Vagina (tissue), 2 donors: ENCODE measurements at places on chromosomes 2 and 18. TPM values are rescaled to one million over a fixed set of nuclear protein-coding genes. Genes with fewer than 3 reads are reported as not detected.

GRCh38 chr2:234763002-234763873, 188.6 kb upstream of the SH3BP4 start:
- no peak for DNase-seq

- DNase-seq = no peak
Measured at GRCh38 chr18:11514267-11514666, 95.1 kb upstream of the SLC35G4 start.

DNA sequence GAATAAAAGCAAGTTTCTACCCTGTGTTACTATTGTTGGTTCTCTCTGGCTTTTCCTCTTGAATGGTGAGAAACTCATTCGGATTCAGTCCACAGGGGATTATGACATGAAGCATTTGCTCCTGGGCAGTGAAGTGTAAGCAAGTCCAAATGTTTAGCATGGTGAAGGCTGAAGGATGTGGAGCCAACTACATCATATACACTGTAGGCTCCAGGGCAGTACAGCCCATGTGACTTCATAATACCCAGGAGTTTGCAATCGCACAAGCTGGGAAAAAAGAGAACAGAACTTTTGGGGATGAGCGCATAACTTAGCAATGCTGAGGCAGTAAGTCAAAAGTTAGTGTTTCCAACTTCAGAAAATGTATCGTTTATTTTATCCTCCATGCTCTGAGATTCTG, 695.7 kb upstream of the POU3F3 start:
- DNase-seq = no peak

DNA sequence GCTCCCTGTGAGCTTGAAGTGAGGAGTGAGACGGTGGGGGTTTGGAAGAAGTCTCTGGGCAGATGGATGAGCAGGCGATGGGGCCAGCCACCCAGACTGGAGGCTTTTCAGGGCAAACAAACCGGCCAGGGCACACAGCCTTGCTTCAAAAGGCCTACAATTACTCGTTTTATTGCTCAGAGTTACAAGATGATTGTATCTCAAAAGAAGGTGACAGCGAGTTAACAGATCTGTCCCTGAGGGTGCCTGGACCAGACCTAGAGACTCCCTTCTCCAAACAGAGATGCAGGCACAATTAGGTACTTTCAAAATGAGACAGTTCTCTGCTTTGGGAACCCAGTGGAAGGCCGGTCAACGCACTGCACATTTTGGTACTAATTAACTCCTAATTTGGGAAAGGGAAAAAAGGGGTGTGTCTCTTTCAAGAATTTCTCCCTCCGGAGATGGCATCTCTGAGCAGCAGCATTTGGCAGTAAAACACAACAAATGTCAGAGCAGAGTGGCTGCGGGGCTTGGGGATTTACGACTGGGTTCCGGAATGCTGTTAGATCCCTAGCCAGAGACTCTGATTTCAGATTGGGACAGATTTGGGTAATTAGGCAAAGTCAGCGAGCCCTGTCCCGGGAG, 226.7 kb downstream of the TTC32 start:
- DNase-seq = no peak

- no peak for DNase-seq
Measured at GRCh38 chr2:190882856-190883582, 2.4 kb downstream of the GLS start.

- no peak for DNase-seq
Measured at GRCh38 chr18:77062518-77063003, 70.0 kb downstream of the MBP start.

The CD207 gene
- 2.5 TPM for total RNA-seq

DNA sequence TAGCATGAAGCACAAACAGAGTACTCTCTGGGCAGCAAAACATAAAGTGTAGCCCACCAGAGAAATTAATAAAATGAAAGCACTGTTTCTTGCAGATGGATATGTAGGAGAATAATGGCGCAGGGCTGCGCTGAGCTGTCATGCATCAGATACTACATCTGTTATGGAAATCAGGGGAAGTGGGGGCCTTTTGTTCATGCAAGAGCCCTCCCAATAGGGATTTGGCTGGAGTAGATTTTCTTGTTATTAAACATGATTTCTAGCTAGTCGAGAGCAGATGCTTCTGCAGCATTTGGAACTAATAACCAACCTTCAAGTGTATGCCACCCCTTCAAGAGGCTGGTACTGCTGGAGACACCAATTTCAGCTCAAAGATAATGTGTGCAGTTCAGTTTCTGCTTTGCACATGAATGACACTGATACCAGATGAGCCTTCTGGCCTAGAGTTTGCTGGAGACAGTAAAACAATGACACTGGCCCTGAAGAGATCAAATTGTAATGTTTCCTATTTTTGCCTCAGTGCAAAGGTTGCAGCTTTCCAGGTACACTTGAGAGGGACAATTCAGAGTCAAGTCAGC, 58.0 kb downstream of the RND3 start:
- DNase-seq = no peak

DNA sequence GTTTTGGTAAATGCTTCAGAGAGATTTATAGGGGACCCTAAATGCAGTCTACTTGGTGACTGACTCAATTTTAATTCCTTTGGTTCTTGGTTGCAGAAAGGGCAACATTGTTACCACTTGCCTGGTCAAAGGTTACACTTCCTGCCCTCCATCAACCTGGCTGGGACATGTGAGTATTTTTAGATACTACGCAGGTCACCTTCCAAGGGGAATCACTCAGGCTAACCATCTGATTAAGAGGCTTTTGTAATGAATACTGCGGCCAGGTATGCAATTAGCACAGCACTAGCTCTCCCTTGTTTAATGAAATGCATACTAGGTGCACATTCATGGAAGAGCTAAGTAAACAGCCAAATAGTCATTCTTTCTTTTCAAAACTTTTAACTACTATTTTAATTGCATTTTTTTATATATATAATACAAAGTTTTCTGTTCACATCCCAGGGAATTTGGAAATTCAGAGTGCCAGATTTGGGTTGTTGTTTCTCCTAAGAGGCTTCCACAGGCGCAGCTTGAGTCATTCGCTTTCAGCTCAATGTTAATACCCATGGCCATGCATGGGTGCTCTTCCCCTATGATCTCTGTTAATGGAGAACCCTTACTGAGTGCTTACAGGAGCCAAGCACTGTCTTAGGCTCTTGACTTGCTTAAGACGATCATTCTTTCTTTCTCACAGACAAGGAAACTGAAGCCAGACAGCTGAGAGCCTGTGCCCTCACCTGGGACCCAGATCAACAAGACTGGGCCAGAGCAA, 152.2 kb downstream of the MTX2 start:
- no peak for DNase-seq

The HAT1 gene
- 30.0 TPM for total RNA-seq

- DNase-seq = no peak
Measured at GRCh38 chr2:189798312-189799029, 14.2 kb downstream of the PMS1 start.

The CTLA4 gene
- total RNA-seq = 7.9 TPM

DNA sequence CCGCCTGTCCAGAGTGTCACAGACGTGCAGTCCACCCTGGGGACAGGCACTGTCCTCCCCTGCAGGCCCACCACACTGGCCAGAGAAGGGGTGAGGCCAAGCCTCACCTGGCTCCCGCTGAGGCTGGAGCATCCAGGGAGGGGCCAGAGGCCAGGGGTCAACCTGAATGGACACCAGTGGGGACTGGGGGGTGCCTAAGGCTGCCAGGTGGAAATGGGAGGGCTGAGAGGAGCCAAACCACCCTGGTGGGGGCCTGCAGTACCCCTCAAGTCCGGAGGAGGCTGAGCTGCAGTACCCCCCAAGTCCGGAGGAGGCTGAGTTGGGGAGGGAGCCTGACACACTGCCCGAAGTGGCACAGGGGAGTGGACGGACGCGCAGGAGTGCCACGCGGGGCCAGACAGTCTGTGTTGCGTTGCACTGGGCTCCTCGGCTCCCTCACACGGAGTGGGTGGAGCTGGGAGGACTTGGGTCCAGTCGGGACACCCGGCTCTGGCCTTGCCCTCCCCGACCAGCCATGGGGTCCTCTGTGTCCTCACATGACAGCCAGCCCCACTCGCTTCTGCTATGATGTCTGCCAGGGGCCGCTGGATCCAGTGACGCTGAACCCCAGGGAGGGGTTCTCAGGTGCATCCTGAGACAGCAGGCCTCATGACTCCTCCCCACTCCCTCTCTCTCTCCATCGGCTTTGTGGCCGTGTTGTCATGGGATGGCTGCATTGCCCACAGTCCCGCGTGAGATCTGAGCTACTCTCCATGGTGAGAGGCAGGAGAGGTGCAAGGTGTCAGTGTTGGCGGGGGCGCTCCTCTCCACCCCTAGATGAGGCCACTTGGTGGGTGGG, 22.3 kb upstream of the GPC1 start:
- no peak for DNase-seq
